Left ventricle myocardium inferior (tissue), 1 donor: ENCODE measurements at places on chromosomes 7 and 10. TPM values are rescaled to one million over a fixed set of nuclear protein-coding genes. Genes with fewer than 3 reads are reported as not detected.

DNA sequence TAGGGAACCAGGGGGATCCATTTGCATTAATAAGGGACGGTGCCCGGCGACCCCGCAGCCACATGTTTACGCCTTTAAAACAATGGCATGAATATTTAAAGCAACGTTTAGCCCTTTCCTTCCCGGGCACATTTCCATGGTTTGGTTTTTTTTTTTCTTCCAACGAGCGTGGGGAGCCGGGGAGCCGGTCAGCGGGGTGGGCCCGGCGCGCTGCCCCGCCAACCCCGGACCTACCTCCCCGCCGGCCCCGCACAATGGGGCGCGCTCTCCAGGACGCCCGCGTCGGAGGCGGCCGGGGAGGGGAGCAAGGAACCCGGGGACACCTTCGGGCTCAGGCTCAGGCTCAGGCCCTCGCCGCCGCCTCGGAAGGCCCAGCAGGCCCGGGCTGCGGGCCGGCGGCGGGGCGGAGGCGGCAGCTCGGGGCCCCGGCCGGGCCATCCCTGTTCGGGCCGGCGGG, 1.0 kb downstream of the SEPHS1 start:
- no peak for DNase-seq

Gene PKD2L1
- not detected for total RNA-seq

DNA sequence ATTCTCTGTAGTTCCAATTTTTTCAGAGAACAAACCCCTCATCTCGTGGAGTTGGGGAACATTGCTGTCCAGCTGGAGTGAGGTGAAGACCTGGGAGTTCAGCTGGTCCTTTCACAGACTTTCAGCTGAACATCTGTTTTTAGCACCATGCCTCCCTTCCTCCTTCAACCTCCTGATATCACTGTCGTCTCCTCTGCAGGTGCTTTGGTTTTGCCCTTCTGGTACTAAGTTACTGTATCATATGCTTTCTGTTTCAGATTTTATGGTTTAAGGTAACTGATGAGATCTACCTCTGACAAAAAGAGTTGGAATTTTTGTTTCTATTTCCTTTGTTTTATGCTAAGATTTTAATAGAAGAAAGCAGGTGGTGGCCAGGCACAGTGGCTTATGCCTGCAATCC, 102.9 kb downstream of the ZNF438 start:
- no peak for DNase-seq

DNA sequence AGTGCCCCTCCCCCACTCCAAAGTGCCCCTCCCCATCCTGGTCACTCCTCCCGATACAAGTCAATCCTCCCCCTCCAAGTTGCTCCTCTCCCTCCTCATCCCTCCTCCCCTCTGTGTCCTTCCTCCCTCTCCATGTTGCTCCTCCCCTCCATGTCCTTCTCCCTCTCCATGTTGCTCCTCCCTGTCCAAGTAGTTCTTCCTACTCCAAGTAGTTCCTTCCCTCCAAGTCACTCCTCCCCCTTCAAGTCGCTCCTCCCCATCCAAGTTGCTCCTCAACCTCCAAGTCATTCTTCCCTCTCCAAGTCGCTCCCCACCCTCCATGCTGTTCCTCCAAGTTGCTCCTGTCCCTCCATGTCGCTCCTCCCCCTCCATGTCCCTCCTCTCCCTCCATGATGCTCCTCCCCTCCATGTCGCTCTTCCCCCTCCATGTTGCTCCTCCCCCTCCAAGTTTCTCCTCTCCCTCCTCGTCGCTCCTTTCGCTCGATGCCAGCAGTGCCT, 8.6 kb upstream of the WBP1L start:
- no peak for DNase-seq

Gene DDC
- not detected for total RNA-seq

DNA sequence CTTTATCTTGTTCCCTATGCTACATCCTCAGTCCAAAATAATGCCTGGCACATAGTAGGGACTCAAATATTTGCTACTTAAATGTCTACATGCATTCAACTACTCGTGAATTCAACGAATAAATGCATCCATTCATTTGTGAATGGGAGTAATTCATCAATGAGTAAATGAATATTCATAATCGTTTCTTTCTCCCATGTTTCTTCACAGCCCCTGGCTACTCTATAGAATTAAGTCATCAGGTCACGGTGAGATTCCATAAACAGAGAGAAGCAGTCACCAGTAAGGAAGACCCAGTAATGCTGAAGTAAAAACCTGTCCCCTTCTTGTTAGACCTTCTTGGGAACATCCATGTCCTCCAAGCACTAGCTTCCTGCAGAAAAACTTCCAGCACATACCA, 48.4 kb downstream of the ATE1 start:
- no peak for DNase-seq
